Activated CD4-positive, alpha-beta T cell treated with anti-CD3 and anti-CD28 coated beads, Interleukin-2, amount 50 U/mL, for 4 hours (primary cell): ENCODE measurements at places on chromosomes 1 and 21.

DNA sequence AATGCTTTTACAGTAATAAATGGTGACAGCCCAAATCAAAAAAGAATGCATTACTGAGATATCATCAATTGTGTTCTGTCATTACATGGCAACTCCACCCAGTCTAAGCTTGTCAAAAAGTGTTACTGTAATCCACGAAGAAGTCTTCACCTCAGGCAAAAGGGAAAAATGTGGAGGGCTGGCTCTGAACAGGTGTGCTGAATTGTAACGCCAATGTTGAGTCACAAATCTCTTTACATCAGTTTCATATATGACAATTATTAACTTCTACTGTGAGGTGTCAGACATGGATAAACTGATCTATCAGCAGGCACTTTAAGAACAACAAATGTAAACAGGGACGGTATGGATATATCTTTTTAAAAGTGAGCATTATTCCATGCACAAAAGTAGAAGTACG, 98.5 kb upstream of the DMRTA2 start:
- DNase-seq, result no peak

DNA sequence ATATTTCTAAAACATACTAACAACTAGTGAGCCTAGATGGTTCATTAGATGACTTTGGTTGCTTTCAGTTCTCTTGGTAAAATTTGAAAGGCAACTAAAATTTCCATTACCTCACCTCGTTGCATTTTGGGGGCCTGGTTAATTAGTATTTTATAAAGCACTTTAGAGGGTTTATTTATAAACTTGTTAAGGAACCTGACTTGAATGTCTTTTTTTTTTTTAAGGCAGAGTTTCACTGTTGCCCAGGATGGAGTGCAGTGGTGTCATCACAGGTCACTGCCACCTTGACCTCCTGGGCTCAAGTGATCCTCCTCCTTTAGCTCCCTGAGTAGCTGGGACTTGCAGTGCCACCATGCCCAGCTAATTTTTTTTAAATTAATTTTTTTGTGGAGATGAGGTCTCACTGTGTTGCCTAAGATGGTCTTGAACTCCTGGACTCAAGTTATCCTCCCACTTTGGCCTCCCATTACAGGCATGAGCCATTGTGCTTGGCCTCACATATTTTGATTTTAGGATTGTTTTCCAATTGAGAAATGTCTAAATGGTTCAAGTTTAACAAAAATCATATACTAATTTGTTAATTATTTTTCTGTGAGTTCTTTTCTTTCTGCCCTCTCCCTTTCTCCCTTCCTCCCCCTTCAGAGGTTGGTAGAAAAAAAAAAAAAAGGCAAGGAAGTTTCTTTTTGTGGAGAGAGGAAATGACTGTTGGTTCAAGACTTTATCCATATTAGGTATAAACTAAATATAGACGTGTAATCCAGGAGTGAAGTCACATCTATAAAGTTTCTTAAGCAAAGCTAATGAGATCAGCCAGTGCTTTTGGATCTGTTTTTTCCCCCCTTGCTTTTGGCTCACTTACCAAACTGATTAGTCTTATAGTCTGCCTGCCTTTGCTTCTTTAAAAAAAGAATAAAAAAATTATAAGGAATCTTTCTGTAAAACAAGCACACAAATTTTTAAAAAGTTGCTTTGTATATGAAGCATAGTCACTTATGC, 24.7 kb downstream of the CLIC4 start:
- DNase-seq, result no peak

GRCh38 chr1:92482665-92483609, 3.8 kb downstream of the GFI1 start:
- DNase-seq, result peak; percentile 33

- no peak for DNase-seq
These were observed 81.4 kb upstream of the TLR5 start for GRCh38 chr1:223224465-223224864.

DNA sequence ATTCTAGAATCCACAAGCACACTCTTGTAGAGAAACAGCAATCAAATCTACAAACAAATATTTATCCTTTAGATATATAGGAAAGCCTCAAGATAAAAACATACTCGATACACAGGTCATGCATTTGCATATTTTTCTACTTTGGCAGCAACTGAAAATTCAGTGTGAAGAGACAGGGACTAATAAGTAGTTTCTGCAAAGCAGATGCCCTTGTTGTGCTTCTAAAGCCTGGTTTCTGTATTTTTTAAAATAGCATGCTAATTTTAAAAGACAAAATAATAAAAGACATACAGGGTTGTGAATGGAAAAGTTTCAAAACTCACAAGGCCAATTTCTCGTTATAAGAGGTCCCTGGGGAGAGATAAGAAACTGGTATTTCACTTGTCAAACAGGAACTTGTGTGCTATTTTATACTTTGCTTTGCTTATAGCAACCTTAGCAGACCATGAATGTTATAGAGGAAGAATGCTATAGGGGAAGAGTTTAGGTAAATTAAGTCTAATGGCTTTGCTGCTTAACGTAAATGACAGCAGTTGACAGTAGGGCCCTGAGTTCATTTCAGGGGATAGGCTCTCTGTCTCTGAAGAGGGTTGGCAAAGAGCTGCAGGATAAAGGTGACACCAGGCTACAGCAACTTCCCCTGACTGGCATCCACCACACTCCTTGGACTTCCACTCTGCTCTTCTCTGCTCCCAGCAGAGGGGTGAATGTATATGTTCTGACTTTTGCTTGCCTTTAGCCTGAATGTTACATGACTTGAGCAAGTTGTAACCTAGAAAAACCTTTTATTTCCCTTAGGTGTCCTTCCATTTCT, 9.4 kb upstream of the RGS13 start:
- no peak for DNase-seq

DNA sequence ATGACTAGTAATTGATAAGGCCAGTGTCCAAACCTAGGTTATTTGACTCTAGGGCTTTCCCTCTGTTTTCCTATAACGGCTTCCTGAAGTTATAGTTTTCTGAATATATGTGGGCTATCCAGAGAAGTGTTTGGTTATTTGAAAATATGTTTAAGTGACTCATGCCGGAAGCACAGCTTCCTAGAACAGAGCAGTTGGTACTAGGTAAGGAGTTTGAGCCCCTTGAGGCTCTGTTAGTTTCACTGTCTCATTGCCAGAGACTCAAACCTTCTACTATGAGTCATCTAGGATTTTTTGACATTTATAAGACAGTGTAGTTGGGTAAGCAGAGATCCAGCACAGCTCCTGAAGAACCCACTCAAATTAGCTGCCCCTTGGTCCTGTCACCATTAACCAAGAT, 27.1 kb upstream of the LEPR start:
- DNase-seq, result peak; percentile 2

DNA sequence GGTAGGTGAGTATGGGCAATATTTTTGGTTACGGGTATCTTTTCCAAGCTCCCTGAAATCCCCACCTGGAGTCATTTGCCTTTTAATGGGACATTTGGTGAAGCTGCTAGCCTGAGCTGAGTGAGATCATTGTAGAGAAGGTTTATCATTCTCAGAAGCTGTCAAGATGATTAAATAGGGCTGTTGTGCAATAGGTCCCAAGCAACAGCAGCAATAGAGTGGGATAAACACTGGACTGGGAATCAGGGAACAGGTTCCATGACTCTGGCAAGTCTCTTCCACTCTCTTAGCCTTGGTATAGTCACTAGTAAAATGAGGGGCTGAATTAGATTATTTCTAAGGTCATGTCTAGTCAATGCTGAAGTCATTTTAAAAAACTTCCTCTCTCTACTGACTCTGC, 30.3 kb upstream of the FAM78B start:
- DNase-seq, result no peak

GRCh38 chr1:67578397-67579020, 106.5 kb upstream of the GADD45A start:
- DNase-seq, result no peak

DNA sequence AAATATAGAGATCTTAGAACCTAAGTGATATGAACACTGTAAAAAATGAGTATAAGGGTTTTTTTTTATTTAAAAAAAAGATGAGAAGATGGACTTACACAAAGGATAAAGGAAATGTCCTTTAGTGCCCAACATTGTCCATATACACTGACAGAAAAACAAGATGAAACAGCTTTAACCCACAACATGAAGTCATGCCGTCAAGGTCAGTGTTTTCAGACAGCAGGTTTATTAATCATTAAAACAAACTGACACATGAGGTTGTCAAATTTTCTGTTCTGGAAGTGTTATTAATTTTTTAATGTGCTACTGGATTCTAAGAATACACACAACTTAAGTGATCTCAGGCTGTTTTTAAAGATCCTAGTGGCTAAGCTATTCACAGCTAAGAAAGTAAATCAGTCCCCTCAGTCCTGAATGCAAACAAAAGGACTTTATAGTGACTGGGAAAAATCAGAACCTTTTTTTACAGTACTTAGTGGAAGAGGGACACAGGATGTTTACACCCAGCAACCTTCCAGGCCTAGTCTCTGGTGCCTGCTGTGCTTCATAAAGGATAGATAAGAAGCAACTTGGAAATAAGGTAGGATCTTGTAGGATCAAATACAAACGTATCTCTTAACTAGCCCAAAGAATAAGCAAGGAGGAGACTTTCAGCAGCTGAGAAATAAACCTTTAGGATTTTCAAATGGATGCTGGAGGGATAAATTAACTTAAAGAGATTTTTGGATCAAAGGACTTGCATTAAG, 21.9 kb upstream of the PKN2 start:
- no peak for DNase-seq

DNA sequence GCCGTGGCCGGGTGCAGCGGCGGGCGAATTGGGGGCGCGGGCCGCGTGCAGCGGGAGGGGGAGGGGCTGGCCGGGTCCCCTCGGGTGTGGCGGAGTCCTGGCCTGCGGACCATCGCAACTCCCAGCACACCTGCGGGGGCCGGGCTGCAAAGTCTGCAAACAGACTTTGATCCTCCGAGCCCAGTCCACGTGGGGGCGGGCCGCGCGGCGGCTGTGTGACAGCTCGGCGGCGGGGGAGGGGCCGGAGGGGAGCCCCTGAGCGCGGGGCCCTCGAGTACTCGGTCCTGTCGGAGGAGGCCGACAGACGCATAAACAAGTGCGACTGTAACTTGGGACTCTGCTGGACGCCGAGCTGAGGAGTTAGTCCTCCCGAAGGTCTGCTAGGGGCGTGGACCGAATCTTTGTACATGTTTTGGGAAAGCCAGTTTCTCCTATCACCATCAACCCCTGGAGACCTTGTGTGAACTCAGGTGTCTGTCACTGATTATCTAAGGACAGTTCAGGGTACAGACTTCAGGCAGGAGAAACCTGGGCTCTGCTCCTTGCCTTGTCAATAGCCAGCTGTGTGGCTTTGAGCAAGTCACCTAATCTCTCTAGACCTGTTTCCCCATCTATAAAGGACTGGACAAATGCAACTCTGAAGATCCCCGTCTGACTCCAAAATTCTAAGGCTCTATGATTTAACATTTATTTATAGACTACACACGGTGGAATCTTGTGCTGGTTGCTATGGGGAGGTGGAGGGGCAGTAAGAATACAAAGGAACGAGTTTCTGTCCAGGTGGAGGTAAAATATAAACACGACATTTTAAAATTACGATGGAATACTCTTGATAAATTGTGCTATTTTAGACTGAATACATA, 710 bp upstream of the SLC30A1 start:
- no peak for DNase-seq

- no peak for DNase-seq
These were observed 28.5 kb downstream of the NIBAN1 start for GRCh38 chr1:184945678-184946412.

- peak; percentile 26 for DNase-seq
These were observed 16.1 kb upstream of the STMN1 start for GRCh38 chr1:25922056-25922970.

- DNase-seq, result no peak
These were observed at the start of gene VCAM1 for GRCh38 chr1:100719490-100719889. Gene VCAM1, plus strand, starts transcription at chr1:100719742. Its CDS starts 119 bp downstream, at chr1:100719861.

- no peak for DNase-seq
These were observed 87.4 kb upstream of the CLDN14 start for GRCh38 chr21:36567216-36567885.

DNA sequence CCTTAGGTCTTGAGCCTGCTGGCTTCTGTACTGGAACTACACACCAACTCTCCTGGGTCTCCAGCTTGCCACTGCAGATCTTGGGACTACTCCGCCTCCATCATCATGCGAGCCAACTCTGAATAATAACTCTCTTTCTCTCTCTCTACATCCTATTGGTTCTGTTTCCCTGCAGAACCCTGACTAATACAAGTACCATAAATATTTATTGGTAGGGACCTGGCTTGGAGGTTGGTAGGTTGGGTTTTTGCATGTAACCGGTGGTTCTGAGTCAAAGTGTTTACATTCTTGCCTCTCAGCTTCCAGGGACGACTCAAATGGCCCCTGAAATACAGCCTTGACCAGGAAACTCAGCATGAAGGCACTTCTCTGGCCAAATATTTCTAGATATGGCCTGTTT, 110.4 kb downstream of the KCND3 start:
- no peak for DNase-seq

DNA sequence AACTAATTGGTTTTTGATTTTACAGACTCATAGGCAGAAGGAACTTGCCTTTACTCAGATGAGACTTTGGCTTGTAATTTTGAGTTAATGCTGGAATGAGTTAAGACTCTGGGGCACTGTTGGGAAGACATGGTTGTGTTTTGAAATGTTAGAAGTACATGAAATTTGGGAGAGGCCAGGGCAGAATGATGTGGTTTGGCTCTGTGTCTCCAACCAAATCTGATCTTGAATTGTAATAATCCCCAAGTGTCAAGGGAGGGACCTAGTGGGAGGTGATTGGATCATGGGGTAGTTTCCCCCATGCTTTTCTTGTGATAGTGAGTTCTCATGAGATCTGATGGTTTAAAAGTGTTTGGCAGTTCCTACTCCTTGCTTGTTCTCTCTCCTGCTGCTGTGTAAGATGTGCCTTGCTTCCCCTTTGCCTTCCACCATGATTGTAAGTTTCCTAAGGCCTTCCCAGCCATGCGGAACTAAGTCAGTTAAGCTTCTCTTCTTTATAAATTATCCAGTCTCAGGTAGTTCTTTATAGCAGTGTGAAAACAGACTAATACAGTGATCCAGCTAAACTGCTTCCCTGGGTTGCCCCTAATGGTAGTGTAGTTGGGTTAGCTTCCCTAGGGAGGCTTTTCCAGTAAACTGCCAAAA, 10.2 kb downstream of the CPT2 start:
- DNase-seq, result no peak

DNA sequence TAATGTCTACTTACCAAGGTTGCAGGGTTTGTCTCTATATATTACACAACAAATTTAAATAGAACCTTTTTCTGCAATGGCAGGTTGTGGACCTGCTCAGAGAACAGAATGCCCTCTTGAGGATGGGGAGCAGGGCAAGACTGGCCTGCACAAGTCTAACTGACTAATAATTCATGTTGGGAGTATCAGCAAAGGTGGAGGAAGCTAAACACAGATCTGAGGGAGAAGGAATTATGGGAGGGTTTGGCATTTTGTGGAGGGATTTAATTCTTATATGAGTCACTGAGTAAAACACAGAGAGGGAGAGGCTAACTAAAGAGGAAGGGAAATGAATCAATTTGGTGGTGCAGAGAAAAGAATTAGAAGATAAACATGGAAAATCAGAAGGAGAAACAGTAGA, 40.0 kb downstream of the CLDN17 start:
- DNase-seq, result no peak

- DNase-seq, result no peak
These were observed 5.8 kb downstream of the TOR3A start for GRCh38 chr1:179087665-179088064.
